CD14-positive monocyte (primary cell): ENCODE measurements at places on chromosomes 3 and 15.

DNA sequence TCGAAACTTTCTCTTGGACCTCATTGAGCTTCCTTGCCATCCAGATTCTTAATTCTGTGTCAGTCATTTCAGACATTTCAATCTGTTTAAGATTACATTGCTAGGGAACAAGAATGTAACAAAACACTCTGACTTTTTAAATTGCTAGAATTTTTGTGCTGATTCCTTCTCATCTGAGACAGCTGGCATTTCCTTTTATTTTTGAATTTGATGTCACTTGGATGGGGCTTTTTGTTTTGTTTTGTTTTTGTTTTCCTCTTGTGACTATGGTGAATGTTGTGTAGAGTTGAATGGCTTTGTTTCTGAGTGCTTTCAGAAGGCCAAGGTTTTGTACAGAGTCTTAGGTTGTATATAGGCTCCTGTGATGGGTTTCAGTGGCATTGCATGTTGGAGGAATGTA is 1129.3 kb downstream of the NAALADL2 start:
- DNase-seq, result no peak

- peak; percentile 92 for DNase-seq
These were observed 10.6 kb upstream of the SH3BP5 start for GRCh38 chr3:15342945-15343344.

GRCh38 chr3:161409069-161409468 is 37.8 kb upstream of the SPTSSB start:
- DNase-seq, result peak; percentile 30

DNA sequence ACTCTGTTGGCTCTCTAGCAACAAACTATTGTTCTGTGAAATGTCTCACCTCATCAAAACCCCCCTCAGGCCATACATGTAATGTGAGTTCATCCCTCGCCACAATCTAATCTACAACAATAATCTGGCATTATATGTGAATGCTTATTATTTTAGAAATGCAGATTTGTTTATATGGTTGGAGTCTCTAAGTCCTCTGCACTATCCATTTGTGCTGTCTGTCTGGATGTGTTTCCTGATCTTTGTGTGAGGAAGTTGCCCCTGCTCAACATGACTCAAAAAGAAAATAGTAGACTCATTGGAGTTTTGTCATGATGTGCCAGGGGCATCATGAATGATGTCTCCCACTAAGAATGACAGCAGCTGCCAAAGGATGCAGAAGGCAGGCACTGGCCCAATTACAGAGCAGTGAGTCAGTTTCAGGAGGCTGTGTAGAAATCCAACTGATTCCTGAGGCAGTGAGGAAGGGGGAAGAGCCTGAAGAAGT is 161.6 kb upstream of the PDZRN3 start:
- no peak for DNase-seq

DNA sequence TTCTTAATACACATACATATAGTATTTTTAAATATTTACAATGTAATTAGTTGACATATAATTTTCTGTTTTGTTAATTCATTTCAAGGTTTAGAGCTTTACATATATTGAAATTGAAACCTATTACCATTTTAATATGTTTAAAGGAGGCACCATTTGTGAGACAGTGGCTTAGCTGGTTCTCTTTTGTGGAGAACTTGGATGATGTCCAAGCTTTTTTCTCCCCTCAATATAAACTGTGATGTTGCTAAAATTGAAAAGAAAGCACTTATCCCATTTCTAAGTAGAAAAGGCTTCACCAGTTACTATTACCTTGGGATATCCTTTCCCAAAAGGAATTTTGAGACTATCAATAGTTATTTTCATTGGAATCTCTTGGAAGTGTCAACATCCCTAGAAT is 707.2 kb downstream of the NTRK3 start:
- DNase-seq, result no peak

- DNase-seq, result no peak
These were observed 38.2 kb upstream of the SUCLG2 start for GRCh38 chr3:67692621-67693020.

GRCh38 chr3:184448321-184449160 is 68.7 kb downstream of the CHRD start:
- DNase-seq, result no peak

GRCh38 chr3:13822042-13822441 is 57.8 kb downstream of the WNT7A start:
- DNase-seq, result no peak

GRCh38 chr15:90860942-90861675 is 7.3 kb upstream of the FURIN start:
- DNase-seq, result peak; percentile 49

- DNase-seq, result no peak
These were observed 159.4 kb downstream of the LSAMP start for GRCh38 chr3:116285781-116286421.

DNA sequence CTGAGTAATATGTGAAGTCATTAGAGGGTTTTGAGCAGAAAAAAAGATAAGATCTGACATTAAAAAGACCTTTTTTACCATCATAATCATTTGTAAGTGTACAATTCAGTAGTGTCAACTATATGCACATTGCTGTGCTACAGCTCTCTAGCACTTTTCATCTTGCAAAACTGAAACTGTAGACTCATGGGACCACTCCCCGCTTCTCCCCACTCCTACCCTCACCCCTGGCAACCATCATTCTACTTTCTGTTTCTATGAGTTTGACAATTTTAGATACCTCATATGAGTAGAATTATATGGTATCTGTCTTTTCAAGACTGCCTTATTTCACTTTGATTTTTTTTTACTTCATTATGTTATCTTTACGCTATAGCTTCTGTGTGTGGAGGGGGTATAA is 112.8 kb downstream of the NSUN3 start:
- no peak for DNase-seq

GRCh38 chr3:110015231-110015963 is 678.1 kb upstream of the DPPA4 start:
- no peak for DNase-seq

- no peak for DNase-seq
These were observed 27.0 kb upstream of the AQP9 start for GRCh38 chr15:58110999-58111717.

DNA sequence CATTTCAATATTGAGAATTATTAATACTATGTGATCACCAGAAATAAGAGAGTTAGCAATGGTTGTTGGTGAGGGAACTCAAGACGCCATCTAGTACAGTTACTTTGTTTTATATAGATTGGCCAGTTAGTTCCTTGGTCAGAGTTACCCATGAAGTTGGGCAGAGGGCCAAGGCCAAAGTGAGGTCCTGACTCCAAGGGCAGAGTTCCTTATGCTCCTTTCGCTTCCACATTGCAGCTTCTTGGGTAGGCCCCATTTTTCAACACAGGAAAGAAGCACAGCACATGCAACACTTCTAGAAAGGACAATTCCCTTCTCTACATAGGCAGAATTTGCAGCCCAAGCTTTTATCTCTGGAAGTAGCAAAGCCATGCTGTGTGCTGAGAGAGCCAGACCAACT is 178.6 kb downstream of the KCNAB1 start:
- peak; percentile 80 for DNase-seq

GRCh38 chr3:184489268-184489841 is 72.2 kb upstream of the EPHB3 start:
- DNase-seq, result no peak

DNA sequence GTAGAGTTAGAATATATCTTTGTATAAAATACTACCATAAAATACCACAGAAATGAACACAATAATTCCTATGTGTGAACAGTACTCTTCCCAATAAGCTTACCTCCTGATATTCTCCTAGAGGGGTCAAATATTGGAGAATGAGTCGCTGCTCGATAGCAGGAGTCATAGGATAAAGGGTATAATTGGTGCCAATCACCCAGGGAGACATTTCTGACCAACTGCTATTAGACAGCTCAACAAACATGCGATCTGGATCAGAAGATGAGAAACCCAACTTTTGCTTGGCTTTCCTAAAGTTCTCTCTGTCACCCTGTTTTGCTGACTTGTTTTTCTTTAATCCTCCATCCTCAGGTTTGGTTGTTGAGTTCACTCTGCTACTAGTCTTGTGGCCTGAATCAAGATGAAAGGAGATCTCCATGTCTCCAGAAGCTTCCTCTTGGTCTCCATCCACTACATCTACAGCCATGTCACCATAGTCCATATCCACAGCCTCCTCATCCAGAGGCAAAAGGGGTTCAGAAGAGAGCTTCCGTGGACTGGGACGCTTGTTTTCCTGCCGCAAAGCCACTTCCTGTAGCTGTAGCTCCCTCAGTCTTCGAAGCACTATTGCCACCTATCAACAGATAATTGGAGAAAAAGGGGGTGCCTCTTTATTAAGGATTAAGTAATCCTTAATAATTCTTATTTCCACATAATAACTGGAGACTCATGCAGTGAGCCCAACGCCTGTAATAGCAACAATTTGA is 50.4 kb downstream of the RBM15B start:
- no peak for DNase-seq

DNA sequence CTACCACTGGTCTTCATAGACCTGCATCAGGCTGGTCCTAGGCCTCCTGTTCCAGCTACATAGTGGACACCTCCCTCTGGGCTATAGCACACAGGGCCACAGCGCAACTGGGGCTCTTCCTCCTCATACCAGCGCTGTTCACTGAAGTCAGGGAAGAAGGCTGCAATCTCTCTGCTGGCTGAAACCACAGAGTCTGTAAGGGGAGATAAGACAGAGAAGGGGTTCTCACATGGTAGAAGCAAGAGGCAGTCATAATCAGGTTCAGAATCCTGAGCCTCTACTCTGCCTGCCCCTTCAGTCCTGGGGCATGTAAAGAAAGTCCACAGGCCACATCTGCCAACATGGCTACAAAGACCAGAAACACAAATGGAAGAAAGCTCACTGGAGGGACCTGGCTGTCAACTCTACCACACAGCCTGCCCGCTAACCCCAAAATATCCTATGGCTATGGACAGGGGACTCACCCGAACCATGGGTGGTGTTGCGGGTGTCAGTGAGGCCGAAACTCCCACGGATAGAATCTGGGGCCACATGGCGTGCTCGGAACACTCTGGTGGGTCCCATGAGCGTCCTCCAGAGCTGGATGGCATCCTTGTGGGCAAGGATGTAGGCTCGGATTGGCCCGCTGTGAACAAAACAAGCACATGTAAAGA is 38.7 kb downstream of the SPINK8 start:
- no peak for DNase-seq

GRCh38 chr3:197350446-197350845 is 52.0 kb upstream of the DLG1 start:
- DNase-seq, result no peak

GRCh38 chr3:140883428-140884040 is 58.1 kb upstream of the SLC25A36 start:
- DNase-seq, result no peak

DNA sequence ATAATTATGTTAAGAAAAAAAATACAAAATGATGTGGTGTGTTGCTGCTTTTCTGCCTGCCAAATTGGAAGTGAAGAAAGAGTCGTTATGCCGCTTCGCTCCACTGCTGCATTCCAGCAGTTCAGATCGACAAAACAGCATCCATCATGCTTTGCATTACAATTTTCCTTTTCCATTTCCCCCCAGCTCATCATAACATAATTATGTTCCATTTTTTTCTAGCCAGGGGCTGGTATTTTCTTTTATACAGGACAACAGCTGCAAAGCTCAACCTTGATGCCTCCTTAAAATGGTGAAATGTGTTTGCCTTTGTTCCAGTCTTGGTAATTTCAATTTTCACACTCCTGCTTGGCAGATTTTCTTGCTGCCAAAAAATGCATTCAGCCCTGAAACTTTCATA is 44.9 kb upstream of the KBTBD12 start:
- no peak for DNase-seq

DNA sequence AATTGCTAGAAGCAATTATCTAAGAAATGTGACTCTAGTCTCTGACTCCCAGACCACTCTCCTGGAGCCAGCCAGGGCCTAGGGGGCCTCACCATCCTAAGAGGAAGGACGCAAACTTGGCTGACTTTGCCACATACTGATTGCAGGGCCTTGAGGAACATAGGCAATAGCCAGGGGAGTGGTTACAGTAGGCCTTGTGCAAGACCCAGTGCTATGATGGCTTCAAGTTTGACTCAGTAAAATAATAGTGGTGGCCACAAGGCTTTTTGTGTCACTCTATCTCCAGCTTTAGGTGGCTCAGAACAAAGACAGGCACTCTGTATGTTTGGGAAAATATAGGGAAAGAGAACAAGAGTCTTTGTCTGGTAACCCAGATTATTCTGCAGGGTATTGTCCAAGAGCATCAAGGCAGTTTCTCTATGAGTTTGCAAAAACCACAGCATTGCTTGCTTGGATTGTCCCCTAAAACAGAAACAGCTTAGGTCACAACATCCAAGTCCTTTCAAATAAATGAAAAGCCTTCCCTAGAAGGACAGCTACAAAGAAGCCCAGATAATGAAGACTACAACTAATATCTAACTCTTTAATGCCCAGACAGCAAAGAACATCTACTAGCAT is 631.5 kb downstream of the PYDC2 start:
- no peak for DNase-seq

GRCh38 chr3:151740581-151740980 is 6.9 kb downstream of the AADACL2 start:
- DNase-seq, result no peak

DNA sequence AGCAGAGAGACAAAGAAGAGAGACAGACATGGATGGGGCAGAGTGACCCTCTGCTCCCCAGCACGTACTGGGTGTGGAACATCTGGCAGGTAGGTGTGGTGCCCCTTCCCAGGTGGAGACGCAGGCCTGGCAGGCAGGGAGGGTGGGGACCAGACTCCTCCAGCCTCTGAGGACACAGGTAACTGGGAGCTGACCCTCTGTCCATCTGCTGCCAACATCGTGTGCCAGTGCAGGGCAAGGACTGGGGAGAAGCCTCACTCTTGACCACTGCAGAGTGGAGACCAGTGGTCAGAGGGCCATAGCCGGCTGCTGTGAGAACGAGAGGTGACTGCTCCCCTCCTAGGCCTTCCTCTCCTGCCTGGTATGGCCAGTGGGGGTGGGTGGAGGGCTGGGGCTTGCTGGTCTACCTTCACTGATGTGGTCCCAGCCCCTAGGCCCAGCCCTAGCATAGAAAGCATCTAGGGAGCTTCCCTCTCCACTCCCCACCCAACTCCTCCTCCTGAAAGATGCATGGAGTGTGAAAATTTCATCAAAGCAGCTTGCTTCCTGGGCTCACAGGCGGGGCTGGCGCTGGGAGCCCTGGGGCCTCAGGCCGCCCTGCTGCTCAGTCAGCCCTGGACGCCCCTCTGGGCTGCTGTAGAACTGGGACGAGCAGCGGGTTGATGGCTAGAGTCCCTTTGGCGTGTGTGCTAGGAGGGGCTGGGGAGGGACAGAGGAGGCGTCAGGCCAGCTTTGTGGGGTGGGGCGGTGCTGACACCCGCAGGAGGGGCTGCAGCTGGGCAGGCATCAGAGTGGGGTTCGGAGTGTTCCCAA is 90.3 kb downstream of the PLXNA1 start:
- no peak for DNase-seq

DNA sequence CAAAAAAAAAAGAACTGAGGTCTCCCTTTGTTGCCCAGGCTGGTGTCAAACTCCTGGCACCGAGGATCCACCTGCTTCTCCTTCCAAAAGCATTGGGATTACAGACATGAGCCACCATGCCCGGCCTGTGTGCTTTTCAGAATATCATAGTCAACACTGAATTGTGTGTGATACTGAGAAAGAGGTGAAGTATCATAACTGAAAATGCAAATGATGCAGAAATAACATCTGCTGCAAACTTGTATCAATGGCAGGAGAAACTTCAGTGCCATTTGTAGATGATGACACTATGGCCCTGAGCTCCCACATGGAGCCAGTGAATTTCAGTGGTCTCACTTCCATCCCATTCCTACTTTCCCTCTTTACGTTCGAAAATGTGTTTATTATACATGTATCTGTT is 21.9 kb downstream of the IL12A start:
- no peak for DNase-seq

- no peak for DNase-seq
These were observed 25.3 kb downstream of the NCEH1 start for GRCh38 chr3:172685331-172686214.
